Transverse colon (tissue), 4 donors: ENCODE measurements at places on chromosomes 16 and 17. TPM values are rescaled to one million over a fixed set of nuclear protein-coding genes. Genes with fewer than 3 reads are reported as not detected.

GRCh38 chr16:69031877-69032301 is 73.6 kb upstream of the HAS3 start:
- H3K4me3 ChIP-seq: no peak overlapping the region
- no peaks in the 10 kb centered on the region for H3K36me3 ChIP-seq
- no peaks in the 10 kb centered on the region for H3K27me3 ChIP-seq
- H3K27ac ChIP-seq: peak overlapping the region; percentile 60
- DNase-seq: peak; percentile 86

DNA sequence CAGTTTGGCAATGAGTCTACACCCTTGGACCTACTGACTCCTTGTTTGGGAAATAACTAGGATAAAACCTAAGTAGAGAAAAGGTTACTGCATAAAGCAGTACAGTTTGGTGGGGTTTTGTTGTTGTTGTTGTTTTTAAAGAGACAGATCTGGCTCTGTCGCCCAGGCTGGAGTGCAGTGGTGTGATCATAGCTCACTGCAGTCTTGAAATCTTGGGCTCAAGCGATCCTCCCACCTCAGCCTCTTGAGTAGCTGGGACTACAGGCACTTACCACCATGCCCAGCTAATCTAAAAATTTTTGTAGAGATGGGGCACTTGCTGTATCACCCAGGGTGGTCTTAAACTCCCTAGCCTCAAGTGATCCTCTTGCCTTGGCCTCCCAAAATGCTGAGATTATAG is 1.2 kb downstream of the PDP2 start:
- H3K4me3 ChIP-seq: peak overlapping the region; percentile 61
- no peaks in the 10 kb centered on the region for H3K36me3 ChIP-seq
- H3K27me3 ChIP-seq: no peaks in the 10 kb centered on the region
- no peak for DNase-seq
- peaks cover 10% of the 10 kb centered on the region for H3K4me1 ChIP-seq

- no peaks in the 10 kb centered on the region for H3K36me3 ChIP-seq
- no peak for DNase-seq
- H3K4me1 ChIP-seq: peaks cover 16% of the 10 kb centered on the region
- no peak overlapping the region for H3K4me3 ChIP-seq
Measured at GRCh38 chr17:78595135-78595810, 18.1 kb upstream of the DNAH17 start.

DNA sequence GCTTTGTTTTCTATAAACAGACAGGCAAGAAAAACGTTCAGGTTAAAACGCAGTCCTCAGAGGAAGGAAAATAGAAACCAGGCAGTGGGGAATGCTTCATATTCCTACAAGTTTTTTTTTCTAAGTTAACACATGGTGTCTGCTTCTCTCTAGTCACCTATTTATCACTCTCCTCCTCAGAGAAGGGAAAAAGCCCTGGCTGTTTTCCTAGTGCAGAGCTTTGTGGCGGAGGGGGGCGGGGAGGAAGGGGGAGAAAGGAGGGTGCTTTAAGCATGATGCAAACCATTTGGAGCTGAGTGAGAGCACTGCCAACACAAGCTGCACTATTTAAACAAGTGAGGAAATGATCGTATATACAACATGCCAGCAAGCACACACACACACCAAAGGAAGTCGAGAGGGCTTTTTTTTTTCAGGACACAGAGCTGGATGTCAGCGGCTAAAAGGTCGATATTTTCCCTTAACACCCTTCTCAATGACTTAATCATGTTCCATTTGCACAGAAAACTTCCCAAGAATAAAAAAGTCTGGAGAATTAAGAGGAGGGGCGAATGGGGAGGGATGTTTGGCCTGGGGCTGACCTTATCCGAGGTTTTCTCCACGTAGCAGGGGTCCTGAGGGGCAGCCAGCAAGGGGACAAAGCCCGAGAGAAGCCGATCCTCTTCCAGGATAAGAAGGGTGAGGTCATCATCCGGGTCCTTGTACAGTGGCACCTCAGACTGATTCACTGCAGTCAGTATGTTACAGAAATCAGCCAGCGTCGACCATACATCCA is 117.4 kb downstream of the HIC1 start:
- H3K4me3 ChIP-seq: no peak overlapping the region
- peaks cover 47% of the 10 kb centered on the region for H3K4me1 ChIP-seq
- H3K36me3 ChIP-seq: peaks cover 6% of the 10 kb centered on the region
- no peaks in the 10 kb centered on the region for H3K27me3 ChIP-seq
- DNase-seq: peak; percentile 60

- no peaks in the 10 kb centered on the region for H3K4me1 ChIP-seq
- H3K27ac ChIP-seq: no peak overlapping the region
- no peak overlapping the region for H3K4me3 ChIP-seq
Measured at GRCh38 chr17:40605306-40605705, 40.0 kb upstream of the CCR7 start.

- H3K4me1 ChIP-seq: peaks cover 5% of the 10 kb centered on the region
- no peak for DNase-seq
- H3K27ac ChIP-seq: no peak overlapping the region
- H3K36me3 ChIP-seq: no peaks in the 10 kb centered on the region
- H3K4me3 ChIP-seq: no peak overlapping the region
Measured at GRCh38 chr16:27218756-27219155, 15.4 kb downstream of the KDM8 start.

GRCh38 chr17:16442594-16443510 is 27.5 kb downstream of the TRPV2 start:
- H3K27ac ChIP-seq: no peak overlapping the region
- H3K4me3 ChIP-seq: no peak overlapping the region
- no peaks in the 10 kb centered on the region for H3K27me3 ChIP-seq
- H3K4me1 ChIP-seq: peaks cover 33% of the 10 kb centered on the region

The FBXL19 gene
- total RNA-seq: 19.4 TPM

The KRTAP17-1 gene
- not detected for total RNA-seq

DNA sequence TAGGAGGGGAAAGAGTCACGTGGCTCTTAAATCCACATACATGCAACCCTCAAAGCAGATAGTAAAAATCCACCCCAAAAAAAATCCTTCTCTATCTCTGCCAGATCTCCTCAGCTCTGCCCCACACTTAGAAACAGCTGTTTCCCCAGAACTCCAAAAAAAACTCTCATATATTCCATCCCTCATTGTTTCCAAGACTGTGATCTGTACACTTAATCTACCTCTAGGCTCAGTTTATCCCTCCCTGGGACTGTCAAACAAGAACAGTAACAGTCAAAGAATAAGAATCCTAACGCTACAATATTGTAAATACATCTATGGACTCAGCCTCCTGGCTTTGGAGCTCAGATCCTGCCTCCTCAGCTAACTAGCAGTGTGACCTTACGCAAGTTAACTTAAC is 11.6 kb downstream of the CUEDC1 start:
- peaks cover 52% of the 10 kb centered on the region for H3K4me1 ChIP-seq
- DNase-seq: no peak
- H3K36me3 ChIP-seq: no peaks in the 10 kb centered on the region

GRCh38 chr16:30490210-30490609 is 17.7 kb downstream of the ITGAL start:
- H3K27ac ChIP-seq: no peak overlapping the region
- no peaks in the 10 kb centered on the region for H3K27me3 ChIP-seq
- H3K4me3 ChIP-seq: no peak overlapping the region
- DNase-seq: no peak

GRCh38 chr16:46555951-46556350 is 65.2 kb downstream of the SHCBP1 start:
- no peaks in the 10 kb centered on the region for H3K36me3 ChIP-seq
- H3K27ac ChIP-seq: no peak overlapping the region

DNA sequence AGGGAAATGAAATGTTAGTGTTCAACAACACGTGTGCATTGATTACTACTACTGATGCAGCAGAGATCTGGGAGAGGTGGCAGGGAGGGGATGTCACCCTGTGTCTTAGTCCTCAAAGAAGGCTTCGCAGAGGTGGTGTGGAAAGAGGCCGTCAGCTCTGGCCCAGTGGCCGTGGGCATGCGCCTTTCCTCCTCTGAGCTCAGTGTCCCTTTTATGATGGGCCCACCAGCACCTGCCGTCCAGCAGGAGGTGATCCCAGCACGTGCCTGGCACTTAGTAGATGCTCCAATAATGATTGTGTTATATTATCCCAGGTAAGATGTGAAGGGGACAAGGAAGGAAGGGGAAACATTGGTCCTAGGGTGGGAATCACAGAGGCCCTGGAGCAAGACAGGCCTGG is 106.2 kb downstream of the CLEC16A start:
- H3K36me3 ChIP-seq: no peaks in the 10 kb centered on the region
- no peak overlapping the region for H3K27ac ChIP-seq
- H3K4me1 ChIP-seq: no peaks in the 10 kb centered on the region
- H3K4me3 ChIP-seq: no peak overlapping the region
- no peaks in the 10 kb centered on the region for H3K27me3 ChIP-seq

The TSPAN10 gene
- not detected for total RNA-seq

The DNAH2 gene
- 0.55 TPM for total RNA-seq

The GNAO1 gene
- total RNA-seq: 25.4 TPM

DNA sequence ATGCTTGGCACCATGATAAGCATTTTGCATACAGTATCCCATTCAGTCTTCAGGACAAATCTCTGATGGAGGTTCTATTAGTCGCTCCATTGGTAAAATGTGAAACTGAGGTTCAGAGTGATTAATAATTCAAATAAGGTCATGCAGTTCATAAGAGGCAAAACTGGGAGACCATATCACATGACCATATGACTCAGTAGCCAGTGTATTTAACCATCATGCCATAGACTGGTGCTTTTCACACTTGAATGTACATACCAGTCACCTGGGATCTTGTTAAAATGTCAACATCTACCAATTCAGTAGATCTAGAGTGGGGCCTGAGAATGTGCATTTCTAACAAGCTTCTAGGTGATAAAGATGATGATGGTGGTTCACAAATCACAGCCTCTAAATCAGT is 4.3 kb downstream of the ACSM3 start:
- no peak overlapping the region for H3K27ac ChIP-seq
- H3K27me3 ChIP-seq: no peaks in the 10 kb centered on the region
- H3K4me3 ChIP-seq: no peak overlapping the region
- H3K4me1 ChIP-seq: peaks cover 8% of the 10 kb centered on the region
- no peak for DNase-seq

- H3K27me3 ChIP-seq: no peaks in the 10 kb centered on the region
- H3K27ac ChIP-seq: no peak overlapping the region
- peaks cover 2% of the 10 kb centered on the region for H3K4me1 ChIP-seq
- H3K4me3 ChIP-seq: no peak overlapping the region
- no peak for DNase-seq
Measured at GRCh38 chr16:78005881-78006280, 16.5 kb upstream of the CLEC3A start.

The STAT5A gene
- 36.2 TPM for total RNA-seq

DNA sequence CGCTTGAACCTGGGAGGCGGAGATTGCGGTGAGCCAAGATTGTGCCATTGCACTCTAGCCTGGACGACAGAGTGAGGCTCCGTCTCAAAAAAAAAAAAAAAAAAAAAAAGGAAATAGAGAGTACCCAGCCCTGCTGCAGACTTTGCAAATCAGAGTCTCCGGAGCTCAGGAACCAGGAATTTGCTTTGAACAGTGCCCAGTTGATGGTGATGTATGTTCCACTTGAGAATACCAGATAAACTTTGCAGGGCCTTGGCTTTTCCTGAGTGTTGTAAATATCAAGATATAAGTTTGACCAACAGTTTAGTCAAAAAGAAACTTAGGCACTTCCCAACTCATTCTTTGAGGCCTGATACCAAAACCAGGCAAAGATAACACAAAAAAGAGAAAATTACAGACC is 30.6 kb upstream of the MAP3K14 start:
- H3K4me1 ChIP-seq: peaks cover 11% of the 10 kb centered on the region
- DNase-seq: no peak
- no peak overlapping the region for H3K4me3 ChIP-seq
- no peak overlapping the region for H3K27ac ChIP-seq
- H3K27me3 ChIP-seq: no peaks in the 10 kb centered on the region

The DCAKD gene
- total RNA-seq: 9.4 TPM

- peaks cover 19% of the 10 kb centered on the region for H3K27me3 ChIP-seq
- H3K4me3 ChIP-seq: no peak overlapping the region
- no peak overlapping the region for H3K27ac ChIP-seq
- DNase-seq: peak; percentile 59
- H3K4me1 ChIP-seq: peaks cover 15% of the 10 kb centered on the region
Measured at GRCh38 chr17:73952480-73953205, 250.8 kb upstream of the RPL38 start.

GRCh38 chr16:88536971-88537751 is 33.0 kb upstream of the ZC3H18 start:
- no peaks in the 10 kb centered on the region for H3K36me3 ChIP-seq
- H3K27me3 ChIP-seq: peaks cover 37% of the 10 kb centered on the region
- no peak overlapping the region for H3K4me3 ChIP-seq
- no peak overlapping the region for H3K27ac ChIP-seq
- no peak for DNase-seq
- peaks cover 20% of the 10 kb centered on the region for H3K4me1 ChIP-seq

DNA sequence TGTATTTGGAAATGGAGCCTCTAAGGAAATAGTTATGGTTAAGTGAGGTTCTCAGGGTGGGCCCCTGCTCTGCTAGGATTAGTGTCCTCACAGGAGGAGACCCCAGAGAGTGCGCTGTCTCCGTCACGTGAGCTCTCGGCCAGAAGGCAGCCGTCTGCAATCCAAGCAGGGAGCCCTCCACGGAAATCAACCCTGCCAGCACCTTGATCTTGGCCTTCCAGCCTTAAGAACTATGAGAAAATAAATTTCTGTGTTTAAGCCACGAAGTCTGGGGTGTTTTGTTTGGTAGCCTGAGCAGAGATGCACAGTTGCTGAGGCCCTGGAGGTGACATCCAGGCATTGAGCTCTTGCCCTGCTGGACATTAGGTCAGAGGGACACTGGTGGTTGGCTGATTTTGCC is 32.4 kb upstream of the GSE1 start:
- no peaks in the 10 kb centered on the region for H3K36me3 ChIP-seq
- peaks cover 74% of the 10 kb centered on the region for H3K4me1 ChIP-seq
- no peak for DNase-seq
- H3K27me3 ChIP-seq: no peaks in the 10 kb centered on the region

DNA sequence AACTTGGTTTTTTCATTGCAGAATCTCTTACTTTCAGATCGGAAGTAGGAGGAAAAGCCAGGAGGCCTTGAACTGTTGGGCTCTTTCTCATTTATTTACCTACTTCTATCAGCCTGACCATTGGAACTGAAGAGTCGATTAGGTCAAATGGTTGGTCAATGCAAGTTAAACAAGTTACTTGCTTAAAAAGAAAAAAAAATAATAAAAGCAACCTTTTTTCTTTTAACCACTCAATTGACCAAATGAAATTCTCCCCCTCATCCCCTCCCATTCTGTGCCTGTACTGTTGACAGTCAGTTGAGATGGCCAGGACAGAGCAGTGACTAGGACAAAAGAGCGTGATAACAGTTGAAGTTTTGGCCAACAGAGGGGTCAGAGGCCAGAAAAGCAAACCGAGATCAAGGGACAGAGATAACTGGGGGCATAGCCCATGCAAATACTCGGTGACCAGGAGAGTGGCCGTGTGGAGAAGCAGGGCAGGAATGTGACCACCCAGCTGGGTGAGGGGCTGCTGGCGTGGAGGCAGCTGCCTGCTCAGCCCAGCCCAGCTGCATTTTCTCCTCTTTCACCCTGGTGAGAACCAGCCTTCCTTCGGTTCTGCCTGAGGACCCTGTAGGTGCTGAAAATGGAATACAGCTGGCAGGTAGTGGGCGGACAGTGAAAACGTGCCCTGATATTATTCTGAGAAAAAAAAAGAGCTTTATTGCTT is 72.2 kb downstream of the HS3ST3B1 start:
- no peaks in the 10 kb centered on the region for H3K36me3 ChIP-seq
- no peak overlapping the region for H3K27ac ChIP-seq
- H3K4me3 ChIP-seq: no peak overlapping the region
- no peaks in the 10 kb centered on the region for H3K27me3 ChIP-seq
- H3K4me1 ChIP-seq: no peaks in the 10 kb centered on the region
- no peak for DNase-seq

- H3K27me3 ChIP-seq: no peaks in the 10 kb centered on the region
- no peak overlapping the region for H3K27ac ChIP-seq
- no peak for DNase-seq
- H3K4me3 ChIP-seq: no peak overlapping the region
- no peaks in the 10 kb centered on the region for H3K4me1 ChIP-seq
Measured at GRCh38 chr16:80788027-80788426, 16.4 kb downstream of the CDYL2 start.

The KRTAP3-2 gene
- not detected for total RNA-seq

The MYH1 gene
- total RNA-seq: 0.16 TPM
